Spinal cord (tissue), 10 donors: ENCODE measurements at places on chromosomes 1 and 21.

DNA sequence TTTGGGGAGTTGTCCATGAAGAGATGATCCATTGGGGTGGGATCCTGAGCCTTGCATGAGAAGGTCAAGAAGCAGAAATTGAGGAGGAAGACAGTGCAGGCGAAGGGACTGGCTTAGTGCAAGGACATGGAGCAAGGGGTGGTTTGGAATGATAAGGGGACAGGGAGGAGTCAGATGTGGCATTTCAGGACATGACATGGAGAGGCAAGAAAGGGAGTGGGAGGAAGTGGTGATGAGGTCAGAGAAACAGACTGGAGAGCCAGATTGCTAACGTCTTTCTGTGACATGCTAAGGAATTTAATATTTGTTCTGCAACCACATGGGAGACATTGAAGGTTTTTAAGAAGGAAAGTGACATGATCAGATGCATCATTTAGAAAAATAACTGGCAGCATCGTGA is 346.8 kb upstream of the FMN2 start:
- DNase-seq, result no peak

- DNase-seq, result no peak
These were observed 11.4 kb downstream of the SKI start for GRCh38 chr1:2239384-2239985.

- no peak for DNase-seq
These were observed 119.6 kb downstream of the IER5 start for GRCh38 chr1:181208083-181208482.

DNA sequence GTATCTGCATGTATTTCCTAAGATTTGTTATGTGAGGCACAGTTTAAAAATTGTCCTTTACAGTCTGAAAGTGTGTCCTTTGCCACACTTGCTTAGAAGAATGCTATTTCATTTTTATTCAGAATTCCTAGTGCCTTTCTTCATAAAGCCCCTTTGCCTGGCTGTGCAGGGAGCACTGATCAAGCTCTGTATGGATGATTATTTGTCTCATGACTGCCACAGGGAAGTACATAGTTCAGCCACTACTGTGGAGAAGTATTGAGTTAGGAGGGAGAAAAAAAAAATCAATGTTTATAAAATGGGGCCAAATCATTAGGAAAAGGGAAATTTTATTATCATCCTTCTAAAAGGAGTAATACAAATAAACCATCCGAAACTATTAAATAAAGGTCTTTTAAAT is 51.4 kb downstream of the LHX4 start:
- DNase-seq, result no peak

- DNase-seq, result no peak
These were observed 31.6 kb downstream of the FAAH start for GRCh38 chr1:46425726-46426125.

- DNase-seq, result no peak
These were observed 9.6 kb upstream of the TRNP1 start for GRCh38 chr1:26983863-26984262.

GRCh38 chr1:229862017-229862774 is 204.8 kb upstream of the GALNT2 start:
- DNase-seq, result no peak

GRCh38 chr21:28212061-28212460 is 780.6 kb downstream of the LTN1 start:
- no peak for DNase-seq

DNA sequence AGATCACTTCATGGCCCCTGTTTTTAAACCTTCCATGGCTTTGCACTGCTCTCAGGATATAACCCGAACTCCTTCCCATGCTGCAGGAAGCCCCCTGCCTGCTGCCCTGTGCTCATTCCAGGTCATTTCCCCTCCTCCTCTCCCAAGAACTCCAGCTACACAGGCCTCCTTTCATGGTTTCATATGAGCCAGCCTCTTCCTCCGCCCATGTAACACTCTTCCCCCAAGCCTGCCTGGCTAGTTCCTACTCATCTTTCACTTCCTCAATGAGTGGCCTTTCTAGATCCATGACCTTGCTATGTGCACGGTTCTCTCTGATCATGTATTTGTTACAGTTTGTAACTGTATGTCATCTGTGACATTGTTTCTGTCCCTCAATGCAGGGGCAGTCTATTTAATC is 3.1 kb upstream of the NCF2 start:
- DNase-seq, result no peak

DNA sequence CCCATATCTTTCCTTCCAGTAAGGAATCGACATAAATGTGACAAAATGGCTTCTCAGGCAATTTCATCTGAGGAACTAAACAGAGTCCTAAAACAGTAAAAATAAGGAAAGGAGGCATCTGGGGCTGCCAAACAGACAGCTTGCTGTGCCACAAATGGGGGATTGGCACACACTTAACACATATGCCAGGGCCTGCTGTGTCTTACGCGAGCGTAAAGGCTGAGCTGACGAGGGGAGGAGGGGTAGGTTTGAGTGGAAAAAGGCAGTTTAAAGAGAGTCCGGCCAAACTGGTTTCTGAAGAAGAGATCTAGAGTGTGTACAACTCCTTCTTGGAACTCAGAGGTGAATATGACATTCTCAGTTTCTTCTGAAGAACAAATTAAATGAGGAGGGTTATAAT is 244.1 kb upstream of the MAP1LC3C start:
- DNase-seq, result no peak

DNA sequence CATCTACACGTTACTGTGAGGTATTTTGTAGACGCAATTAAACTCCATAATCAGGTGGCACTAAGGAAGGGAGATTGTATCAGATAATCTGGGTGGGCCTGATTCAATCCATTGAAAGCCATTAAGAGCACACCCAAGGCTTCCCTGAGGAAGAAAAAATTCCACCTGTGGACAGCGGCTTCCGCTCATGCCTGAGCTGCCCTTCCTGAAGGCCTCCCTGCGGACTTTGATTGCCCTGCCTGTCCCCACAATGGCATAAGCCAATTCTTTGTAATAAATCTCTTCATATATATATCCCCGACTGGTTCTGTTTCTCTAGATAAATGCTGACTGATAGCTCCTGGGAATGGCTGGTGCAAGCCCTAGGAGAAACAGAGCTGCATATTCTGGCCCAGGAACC is 138.3 kb downstream of the TGFBR3 start:
- DNase-seq, result no peak

GRCh38 chr1:114901814-114902213 is 47.2 kb downstream of the SYCP1 start:
- DNase-seq, result peak; percentile 21

- no peak for DNase-seq
These were observed 66.6 kb upstream of the HOOK1 start for GRCh38 chr1:59748123-59748522.

GRCh38 chr1:69126796-69127195 is 440.9 kb upstream of the LRRC7 start:
- DNase-seq, result no peak

DNA sequence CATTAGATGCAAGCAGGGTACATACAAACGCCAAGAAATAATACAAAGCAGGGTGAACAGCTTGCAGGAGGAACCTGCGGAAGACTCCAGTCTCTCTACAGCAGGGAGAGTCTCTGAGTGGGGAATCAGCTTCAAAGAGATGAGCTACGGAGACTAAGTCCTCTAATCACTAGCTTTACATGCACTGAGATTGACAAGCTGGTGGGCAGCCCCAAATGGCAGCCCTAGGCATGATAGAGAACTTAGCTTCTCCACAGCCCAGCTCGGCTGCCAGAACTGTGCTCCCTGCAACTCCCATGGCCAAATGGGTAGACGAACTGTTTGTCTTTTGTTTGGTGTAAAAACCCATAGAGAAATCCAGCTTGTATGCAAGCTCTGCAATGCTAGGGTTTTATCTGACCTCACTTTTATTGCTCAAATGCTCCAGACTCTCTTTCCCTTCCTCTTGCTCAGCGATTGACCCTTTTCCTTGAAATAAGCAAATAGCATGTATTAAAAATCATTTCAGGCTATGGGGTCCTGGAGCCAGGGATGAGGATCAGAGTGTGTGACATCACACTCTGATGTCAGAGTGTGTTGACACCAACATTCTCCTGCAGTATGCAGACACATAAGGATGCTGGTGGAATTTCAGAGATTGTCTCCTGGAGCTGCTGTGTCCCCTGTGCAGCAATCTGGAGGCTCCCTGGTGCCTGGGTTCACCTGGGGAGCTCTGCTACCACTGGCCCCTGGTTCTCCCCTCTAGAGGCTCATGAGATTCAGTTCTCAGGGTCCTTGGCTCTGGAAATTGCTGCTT is 238.5 kb downstream of the TTLL7 start:
- peak; percentile 38 for DNase-seq

DNA sequence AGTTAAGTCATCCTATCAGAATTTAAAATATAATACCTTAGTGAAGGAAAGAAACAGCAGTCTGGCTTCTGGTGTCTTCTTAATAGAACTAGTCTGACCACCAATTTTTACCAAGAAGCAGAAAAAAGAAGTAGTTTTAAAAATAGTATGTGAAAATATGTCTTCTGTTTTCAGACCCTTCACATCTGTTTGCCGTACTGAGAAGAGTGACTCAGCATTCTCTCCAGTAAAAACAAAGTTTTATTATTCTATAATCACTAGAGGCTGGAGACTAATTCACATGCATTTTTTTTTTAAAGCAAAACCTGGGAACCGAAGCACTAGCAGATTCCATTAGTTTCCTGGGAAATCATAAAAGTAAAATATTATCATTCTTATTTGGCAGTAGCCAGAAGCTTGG is 163.8 kb downstream of the COL24A1 start:
- DNase-seq, result peak; percentile 15

GRCh38 chr1:46749921-46750404 is 31.0 kb upstream of the EFCAB14 start:
- no peak for DNase-seq

DNA sequence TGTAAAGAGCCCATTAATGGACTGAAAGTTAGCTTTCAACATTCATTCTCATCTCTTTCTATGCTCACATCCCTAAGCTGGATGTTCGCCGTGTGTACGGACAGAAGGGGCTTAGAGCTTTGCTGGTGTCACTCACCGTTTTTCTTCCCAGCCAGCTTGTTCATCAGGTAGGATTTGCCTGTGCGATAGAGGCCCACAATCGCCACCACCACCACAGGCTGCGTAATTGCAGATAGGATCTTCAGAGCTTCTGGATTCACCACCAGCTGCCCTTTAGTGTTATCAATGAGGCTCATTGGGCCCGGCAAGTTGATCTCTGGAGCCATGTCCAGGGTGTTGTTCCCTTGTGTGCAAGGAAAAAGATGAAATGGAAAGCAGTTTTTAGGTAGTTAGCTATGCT is 4.3 kb downstream of the GBP2 start:
- DNase-seq, result no peak

- DNase-seq, result no peak
These were observed 274.6 kb downstream of the LRRC7 start for GRCh38 chr1:69842326-69842725.

- DNase-seq, result peak; percentile 79
These were observed 72.3 kb downstream of the RGL1 start for GRCh38 chr1:183877053-183877720.

DNA sequence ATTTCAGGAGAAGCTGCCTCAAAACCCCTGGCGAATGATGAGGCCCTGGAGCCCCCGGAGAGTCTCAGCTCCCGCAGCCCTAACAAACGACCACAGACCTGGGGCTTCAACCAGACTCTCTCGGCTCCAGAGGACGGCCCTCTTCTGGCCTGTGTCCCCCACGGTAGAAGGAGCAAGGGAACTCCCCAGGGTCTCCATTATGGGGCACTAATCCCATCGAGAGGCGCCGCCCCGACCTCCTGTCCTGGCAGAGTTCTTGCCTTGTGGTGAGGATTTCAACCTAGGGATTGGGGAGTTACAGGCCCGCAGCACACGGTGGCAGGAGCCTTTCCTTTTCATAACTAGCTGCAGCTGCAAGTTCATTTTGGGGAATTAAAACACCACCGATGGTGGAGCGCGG is 6.2 kb downstream of the FAAP20 start:
- no peak for DNase-seq

DNA sequence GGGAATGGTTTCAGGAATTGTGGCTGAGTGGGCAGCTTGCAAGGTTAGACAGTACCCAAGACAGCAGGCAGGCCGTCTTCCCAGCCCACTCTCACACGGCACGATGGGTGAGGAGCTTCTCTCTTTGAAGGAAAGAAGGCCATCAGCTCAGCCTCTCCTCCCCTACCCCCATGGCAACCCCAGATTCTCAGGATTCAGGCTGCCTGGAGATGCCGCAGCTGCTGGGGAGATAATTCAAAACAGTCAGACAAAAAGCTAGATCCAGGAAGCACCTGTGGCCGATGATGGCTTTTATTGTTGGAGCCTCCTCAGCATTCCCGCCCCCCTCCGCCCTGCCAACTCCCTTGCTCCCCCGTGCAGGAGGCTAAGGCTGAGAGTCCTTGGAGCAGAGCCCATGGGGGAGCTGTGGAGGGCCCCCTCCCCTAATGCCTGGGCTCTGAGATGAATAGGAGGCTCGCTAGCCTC is 220.5 kb downstream of the TRABD2B start:
- DNase-seq, result no peak

- no peak for DNase-seq
These were observed 50.6 kb downstream of the SLC2A1 start for GRCh38 chr1:42908046-42908445.

GRCh38 chr21:38822778-38823238 is 17.1 kb downstream of the ETS2 start:
- DNase-seq, result no peak

- no peak for DNase-seq
These were observed 57.3 kb upstream of the SSBP3 start for GRCh38 chr1:54463259-54464030.

DNA sequence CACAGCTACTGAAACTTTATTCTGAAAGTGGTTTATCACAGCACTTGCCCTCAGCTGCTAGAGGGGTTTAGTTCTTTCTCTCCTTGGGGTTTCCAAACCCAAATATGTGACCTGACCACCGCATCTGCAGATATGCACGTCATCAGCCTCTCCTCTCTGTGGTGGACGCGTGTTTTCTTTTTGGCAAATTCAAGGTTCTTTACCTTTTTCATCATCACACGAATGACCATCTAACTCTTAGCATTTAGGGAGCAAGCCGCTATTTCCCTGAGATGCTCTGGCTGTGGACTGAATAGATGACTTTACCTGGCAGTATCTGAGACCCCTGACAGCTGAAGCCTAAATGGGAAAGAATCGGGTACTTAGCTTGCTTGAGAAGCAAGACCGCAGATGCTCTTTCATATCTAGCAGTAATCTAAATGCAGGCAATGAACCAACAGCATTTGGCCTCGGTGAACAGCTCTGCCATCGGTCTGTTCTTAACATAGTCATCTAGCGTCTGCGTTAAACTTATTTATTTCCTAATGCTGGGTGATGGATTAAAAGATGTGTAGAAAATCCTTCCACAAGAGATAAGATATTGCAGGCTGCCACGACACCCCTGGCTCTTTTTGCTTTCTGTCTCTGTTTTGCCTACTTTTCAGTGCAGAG is 463.4 kb downstream of the CAMTA1 start:
- DNase-seq, result no peak
